ENCODE measurements at places on chromosomes 5 and 9.
A peak's percentile ranks its signal among the peaks of the same experiment; 100 is the strongest.

GRCh38 chr9:79011461-79011860, 560.3 kb upstream of the TLE4 start:
- no peak for DNase-seq

GRCh38 chr5:2193542-2194235, 311.0 kb upstream of the IRX4 start:
- no peak for DNase-seq

- DNase-seq: no peak
These were observed 94.5 kb downstream of the OSMR start for GRCh38 chr5:38940230-38940858.

DNA sequence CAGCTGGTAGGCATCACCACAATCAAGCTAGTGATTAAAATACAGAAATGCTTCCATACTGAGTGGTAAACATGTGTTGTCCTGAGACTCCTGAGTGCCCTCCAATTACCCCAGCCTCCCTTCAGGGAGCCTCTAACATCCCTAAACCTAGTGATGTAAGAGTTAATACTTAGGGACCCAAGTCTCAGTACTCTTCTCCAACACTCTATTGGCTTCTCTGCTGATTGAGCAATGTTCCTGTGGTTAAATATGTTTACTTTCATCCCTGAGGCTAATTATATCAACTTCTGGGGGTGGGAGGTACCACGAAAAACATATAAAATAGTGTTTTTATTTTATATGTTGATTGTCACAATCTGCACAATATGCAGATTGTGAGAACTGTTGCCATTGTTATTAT, 5.0 kb downstream of the GRXCR2 start:
- DNase-seq: no peak

- DNase-seq: no peak
These were observed 24.3 kb upstream of the PRDM9 start for GRCh38 chr5:23483090-23483489.

GRCh38 chr9:88920645-88921044, 70.6 kb upstream of the S1PR3 start:
- no peak for DNase-seq

DNA sequence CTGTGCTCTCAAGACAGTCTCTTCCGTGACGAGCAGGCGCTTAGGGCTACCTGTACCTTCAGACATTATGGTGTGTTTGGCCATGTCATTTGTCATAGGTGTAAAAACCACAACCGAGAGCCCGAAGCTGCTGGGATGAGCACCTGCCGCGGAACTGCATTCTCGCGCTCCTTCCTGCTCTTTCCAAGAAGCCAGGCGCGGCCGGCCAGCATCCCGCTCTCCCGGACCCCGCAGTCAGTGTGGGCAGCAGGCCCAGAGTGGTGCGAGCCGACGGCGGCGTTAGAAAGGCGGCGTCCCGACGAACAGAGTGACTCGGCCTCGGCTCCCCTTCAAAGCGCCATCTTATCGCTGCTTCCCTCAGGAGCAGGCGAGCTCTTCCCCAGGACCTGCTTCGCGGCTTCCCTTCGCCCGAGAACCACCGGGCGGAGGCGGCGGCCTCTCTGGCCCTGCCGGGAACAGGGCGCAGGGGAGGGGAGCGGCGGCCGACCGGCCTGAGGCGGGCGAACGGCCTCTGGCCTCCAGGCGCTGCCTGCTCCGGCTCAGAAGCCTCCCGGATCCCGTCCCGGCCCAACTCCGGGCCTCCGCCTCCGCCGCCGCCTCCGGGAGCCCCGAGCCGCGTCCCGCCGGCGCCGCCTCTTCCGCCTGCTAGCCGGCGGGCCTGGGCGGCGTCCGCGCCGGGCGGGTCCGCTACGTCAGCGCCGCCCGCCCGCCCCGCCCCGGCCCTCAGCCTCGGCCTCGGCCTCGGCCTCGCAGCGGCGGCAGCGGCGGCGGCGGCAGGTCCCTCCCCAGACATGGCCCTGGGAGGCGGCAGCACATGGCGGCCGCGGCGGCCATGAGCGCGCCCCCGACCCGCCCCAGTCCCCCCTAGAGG, at the start of gene FAM120A:
TSS of gene FAM120A (plus strand) at position 741 of the 871 bp plus-strand sequence. CDS start 231 bp downstream, outside the sequence.
- peak; percentile 2 for DNase-seq

- DNase-seq: no peak
These were observed 47.0 kb downstream of the SH3GL2 start for GRCh38 chr9:17625644-17626388.

- no peak for DNase-seq
These were observed 79.7 kb upstream of the FCN2 start for GRCh38 chr9:134800791-134801339.

DNA sequence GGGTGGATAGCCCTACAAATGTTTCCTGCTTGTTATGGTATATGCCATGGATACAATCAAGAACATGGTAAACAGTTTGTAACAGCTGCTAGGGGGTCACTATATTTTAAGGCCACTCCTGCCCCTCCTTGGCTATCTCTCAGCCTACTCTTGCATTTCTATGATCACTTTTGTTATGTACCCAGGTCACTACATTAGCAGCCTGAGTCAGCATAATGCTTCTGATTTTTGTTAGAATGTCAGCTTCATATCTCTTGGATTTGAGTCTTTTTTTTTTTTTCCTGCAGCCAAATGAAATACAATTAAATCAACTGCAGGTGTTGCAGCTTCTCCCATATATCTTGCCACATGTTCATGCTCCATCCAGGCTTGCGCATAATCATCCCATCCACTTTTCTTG, 629.7 kb upstream of the GRAMD2B start:
- no peak for DNase-seq

DNA sequence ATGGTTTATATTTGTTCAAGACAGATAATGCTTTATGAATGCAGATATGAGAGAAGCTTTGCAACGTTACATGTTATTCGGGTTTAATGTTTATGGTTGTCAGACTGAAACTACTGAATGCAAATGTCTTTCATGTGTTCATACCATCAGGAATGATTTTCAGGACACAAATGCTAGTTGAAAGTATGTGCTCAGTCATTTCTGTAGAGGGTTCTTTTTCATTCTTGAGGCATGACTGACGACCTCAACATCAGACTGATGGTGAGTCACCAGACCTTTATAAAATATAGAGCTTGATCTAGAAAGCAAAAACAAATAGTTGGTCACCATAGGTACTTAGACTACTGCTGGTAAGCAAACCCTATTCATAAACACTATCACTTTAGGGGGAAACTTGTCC, 287.3 kb upstream of the NUDT12 start:
- DNase-seq: no peak

DNA sequence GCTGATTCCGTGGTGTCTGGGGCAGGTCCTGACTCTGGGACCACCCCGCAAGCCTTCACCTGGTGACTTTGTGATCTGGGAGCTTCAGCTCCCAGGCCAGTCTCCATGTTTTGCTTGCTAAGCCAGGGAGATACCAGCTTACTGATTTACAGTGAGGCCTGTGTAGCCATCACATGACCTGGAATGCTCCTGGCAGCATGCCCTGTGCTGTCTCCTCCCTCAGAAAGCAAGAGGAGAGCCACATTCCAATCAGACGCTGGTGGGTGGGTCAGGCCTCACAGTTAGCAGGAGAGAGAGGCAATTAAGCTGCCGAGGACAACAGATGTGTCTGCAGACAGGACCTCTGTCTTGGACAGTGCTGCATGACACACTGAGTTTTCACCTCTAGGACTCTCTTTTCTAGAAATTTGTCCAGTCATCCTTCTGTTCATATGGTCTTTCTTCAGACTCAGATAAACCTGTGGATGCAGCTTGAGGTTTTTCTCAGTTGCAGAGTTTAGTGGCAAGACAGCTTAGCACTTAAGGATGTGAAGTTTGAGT, 24.4 kb upstream of the GRPEL2 start:
- peak; percentile 32 for DNase-seq

DNA sequence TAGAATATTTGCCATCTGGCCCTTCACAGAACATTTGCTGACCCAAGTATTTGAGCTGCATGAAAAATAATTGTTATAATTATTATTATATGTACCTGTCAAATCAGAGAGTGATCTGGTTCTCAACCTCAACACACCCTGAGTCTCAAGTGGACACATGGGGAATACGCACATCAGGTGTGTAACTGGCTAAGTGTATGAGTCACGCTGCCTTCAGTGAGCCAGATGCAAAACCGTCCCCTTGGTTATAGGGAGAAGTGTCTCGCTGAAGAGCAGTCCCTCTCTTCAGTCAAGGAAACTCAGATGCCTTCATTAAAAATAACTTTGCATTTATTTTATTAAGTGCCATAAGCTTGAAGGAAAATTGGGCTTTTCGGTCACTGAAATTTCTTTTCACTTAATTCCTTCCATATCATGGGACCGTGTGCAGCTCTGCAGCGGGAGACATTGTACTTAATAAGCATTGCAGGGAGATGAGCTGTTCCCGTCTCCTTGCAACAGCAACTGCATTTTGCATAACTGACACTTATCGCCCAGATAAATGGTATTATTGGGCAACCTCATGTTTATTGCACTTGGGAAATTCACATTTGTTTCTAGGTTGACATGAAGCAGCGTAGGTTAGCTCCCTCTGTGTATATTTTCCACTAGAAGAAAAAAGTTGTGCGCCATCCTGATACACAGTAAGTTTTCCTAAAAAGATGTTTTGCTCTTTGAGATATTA, 512.3 kb upstream of the DAP start:
- DNase-seq: no peak

DNA sequence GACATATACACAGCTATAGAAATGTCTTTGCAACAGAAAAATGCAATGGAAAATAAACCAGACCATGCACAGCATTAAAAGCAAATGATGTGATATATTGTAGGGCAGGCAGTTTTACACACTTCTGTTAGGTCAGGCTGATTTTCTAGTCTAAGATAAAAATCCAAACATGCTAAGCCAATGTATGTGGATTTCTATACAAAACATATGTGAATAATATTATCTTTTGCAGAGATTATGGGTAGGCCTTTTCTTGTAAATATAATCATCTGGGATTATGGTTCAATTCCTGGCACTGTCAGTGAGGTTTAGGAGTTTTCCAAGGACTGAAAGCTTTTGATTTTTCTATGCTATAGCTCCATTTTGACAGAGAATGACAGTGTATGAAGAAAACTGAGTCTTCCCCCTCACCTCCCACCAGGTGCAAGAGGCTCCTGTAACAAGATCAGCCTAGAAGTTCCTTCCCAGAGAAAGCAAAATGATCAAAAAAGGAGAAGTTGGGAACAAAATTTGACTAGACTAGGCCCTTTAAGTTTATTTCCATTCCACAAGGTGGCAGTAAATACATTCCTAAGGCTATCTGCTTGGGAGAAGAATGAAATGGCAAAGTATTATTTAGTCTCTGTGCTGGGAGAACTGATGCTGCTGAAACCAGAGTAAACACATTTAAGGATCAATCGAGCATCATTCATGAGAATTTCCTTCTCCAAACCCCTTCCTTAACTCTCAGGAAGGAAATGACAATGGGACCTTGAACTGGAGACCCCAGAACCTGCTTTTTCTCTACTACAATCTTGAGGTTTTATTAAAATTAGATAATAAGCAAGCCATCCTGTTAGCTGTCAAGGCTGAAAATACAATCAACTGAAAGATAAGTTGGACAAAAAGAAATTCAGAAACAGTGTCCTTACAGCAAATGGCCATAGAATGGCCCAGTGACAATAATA, 133.0 kb upstream of the TUT7 start:
- DNase-seq: no peak

GRCh38 chr5:138336952-138337684, 948 bp upstream of the FAM53C start:
- no peak for DNase-seq

DNA sequence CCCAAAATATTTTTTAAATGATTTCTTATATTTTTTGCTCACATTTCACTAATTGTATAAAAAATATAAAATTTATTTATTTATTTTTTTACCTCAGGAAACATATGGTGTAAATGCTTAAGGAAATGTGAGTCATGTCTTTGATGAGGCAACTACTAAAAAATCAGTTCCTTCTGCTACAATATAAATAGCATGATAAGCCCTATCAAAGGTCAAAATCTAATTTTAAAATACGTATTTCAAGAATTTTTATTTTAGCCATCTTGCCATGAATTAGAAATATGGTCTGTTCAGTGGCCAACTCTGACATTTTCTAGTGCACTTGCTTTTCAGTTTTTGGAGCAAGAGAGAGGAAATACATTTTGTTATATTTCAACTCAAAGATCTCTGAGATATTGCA, 50.5 kb downstream of the PDE4D start:
- DNase-seq: no peak

- DNase-seq: no peak
These were observed 136.4 kb upstream of the FBXL7 start for GRCh38 chr5:15363601-15364000.

DNA sequence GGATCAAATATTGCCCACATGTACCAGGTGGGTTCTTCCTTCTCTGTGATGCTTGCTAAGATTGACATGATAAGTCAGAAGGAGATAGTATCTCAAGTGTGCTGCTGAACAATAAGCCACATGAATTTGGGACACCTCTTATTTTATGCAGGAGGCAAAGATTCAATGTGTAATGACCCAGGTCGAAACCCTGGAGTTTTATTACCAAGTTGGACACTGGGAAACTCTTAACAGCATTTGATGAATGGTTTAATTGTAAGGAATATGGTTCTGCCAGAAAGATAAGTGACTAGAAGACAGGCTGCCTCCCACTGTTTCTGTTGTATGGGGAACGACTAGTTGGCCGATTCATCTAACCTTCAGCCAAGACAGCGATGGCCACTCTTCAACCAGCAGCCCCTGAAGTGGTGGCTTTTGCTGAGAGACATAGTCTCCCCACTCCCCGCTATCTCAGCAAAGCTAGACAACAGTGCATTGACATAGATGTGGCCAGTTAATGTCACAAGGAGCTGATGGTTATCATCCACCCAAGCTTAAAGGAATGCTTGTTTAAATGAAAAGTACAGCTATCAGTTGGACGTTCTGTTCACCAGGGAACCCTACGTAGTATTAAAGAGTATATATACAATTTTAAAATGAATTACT, 407.7 kb downstream of the KDM4C start:
- DNase-seq: no peak

DNA sequence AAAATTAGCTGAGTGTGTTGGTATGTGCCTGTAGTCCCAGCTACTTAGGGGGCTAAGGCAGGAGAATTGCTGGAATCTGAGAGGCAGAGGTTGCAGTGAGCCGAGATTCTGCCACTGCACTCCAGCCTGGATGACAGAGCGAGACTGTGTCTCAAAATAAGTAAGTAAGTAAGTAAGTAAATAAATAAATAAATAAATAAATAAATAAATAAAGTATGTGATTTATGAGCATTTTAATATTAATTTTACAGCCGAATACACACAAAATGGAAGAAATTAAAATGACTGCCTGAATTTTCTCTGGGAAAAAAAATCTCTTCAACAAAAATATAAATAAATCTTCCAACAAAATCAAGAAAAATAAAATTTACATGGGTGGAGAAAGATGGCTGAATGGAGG, 740.7 kb downstream of the CDH18 start:
- DNase-seq: no peak

DNA sequence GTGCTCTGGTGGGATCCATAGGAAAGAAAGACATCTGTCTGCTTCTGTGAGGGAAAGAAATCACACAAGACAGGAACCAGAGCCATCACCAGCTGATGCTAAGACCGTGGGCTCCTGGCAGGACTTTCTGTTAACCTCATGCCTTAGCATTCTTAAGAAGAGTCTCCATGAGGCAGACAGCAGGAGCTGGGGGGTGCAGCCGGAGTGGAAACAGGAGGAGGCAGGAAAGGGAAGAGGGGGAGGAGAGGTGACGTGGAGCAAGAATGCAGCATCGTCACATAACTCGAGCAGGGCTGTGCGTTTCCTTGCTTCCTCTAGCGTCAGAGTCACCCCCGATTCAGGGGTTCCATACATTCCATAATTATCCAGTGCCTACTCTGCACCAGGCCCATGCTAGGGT, 53.6 kb downstream of the ERGIC1 start:
- no peak for DNase-seq

- no peak for DNase-seq
These were observed 85.1 kb downstream of the SSBP2 start for GRCh38 chr5:81665795-81666194.

GRCh38 chr9:85895685-85896084, 45.3 kb upstream of the NAA35 start:
- no peak for DNase-seq

Data from NCI-H1436 treated with DMSO at 0.1 percent for 48 hours (cell line).